ENCODE measurements at places on chromosomes 12 and 14. TPM values are rescaled to one million over a fixed set of nuclear protein-coding genes. Genes with fewer than 3 reads are reported as not detected.
A peak's percentile ranks its signal among the peaks of the same experiment; 100 is the strongest.

DNA sequence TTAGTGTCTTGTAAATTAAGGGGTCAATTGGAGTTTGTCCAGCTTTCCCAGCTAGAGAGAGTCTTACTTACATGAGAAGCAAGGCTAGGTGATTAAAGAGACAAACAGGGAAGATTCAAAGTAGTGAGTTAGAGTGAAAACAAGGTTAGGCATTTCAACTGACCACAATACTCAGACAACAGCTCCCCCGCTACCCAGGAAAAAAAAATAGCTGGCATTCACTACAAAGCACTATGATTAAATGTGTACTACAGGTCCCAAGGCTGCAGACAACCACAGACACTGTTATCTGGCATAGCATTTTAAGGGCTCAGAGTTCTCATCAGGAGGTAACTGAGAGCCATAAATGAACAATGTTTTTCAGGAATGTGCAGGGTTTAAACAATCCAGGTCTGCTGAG is 680.9 kb downstream of the TMEM121 start:
- no peak for DNase-seq

Gene RHOJ
- total RNA-seq = 3.0 TPM

Gene FOXA1
- 0.33 TPM for total RNA-seq

- no peak for DNase-seq
Measured at GRCh38 chr12:82873951-82874350, 187.2 kb downstream of the TMTC2 start.

GRCh38 chr12:112977641-112978040 is 678 bp upstream of the OAS2 start:
- DNase-seq = no peak

DNA sequence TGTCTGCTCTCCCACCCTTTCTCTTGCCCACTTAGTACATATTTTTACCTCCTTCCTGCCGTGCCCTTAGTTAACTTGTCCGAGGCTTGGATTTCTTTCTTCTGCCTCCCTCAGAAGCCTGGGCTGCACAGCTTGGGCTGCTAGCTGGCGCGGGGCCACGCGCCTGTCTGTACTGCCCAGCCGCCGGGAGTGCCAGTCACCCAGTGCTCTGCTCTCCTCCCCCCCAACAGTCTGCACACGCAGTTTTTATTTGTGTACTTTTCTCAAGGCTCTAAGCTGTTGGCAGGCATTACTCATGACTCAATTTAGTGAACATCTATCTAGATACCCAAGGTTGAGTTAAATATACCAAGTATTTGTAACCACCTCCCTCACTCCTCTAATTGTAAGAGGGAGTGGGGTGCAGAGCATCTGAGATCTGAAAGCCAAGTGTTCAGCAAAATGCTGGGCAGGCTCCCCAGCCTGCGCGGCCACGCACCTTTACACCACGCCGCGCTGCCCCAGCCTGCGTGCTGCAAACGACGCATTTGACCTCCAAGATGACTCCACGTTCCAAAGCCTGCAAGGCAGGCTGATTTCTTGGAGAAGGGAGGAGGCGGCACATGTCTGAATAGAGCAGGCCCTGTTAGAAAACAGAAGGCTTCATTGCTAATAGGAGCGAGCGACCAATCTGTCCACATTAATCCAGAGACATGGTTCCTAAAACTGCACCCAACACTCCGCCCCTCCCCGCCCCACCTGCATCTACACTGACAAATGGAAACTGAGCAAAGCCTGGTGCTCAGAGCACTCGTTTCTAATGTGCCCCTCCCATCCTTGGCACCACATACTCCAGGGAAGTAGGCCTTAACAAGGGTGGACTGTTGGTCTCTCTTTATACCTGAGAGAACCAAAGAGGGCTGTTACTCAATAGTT is 18.2 kb upstream of the CACNA2D4 start:
- peak; percentile 19 for DNase-seq

Gene CCDC197
- total RNA-seq = not detected

Gene PRH1
- total RNA-seq = 27.3 TPM

DNA sequence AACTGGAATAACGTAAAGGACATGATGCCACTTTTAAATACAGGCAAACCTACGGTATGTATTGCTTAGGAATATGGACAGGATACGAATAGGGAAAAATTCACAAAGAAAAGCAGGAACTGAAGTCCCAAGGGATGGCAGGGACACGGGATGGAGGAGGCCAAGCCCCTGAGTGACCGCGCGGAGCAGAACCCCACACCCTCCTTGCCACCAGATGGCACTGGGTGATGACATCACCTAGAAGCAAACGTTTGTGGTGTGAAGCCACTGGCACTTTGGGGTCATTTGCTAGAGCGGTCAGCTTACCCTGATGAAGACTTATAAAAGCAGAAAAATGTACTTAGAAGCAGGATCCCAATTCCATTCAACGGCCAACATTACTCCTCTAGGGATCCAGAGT is 9.4 kb downstream of the DHX37 start:
- DNase-seq = no peak

DNA sequence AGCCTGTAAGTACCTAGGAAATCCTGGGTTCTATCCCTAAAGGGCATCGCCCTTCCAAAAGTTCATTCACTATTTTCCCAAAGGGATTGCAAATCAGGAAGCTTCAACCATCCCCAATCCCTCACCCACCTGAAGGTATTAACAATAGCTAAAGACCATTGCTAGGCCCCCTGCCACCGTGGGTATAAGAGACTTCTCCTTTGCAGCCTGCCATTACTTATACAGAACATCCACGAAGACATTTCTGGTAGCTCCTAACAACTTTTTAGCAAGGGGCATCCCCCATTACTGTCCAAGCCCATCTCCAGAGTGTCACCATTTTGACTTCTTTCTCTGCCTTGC is 384 bp upstream of the SMUG1 start:
- no peak for DNase-seq

DNA sequence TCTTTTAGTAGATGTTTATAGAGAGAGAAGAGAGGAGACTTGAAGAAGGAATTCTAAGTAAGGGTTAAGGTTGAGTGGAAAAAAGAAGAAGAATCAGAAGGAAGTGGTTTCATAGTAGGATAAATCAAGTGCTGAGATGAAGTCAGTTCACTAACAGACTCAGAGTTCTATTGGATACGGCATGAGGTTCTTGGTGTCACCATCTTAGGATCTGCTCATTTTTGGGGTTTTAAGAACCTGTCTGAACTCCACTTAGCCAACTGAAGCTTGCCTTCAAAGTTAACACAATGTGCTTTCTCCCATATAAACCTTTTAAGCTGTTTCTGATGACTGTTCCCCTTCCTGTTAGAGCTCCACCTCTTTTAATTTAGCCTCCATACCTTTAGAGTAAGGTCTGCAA is 152.6 kb downstream of the PRKCH start:
- DNase-seq = no peak

- DNase-seq = peak; percentile 77
Measured at GRCh38 chr14:100213956-100214769, 24.8 kb upstream of the YY1 start.

DNA sequence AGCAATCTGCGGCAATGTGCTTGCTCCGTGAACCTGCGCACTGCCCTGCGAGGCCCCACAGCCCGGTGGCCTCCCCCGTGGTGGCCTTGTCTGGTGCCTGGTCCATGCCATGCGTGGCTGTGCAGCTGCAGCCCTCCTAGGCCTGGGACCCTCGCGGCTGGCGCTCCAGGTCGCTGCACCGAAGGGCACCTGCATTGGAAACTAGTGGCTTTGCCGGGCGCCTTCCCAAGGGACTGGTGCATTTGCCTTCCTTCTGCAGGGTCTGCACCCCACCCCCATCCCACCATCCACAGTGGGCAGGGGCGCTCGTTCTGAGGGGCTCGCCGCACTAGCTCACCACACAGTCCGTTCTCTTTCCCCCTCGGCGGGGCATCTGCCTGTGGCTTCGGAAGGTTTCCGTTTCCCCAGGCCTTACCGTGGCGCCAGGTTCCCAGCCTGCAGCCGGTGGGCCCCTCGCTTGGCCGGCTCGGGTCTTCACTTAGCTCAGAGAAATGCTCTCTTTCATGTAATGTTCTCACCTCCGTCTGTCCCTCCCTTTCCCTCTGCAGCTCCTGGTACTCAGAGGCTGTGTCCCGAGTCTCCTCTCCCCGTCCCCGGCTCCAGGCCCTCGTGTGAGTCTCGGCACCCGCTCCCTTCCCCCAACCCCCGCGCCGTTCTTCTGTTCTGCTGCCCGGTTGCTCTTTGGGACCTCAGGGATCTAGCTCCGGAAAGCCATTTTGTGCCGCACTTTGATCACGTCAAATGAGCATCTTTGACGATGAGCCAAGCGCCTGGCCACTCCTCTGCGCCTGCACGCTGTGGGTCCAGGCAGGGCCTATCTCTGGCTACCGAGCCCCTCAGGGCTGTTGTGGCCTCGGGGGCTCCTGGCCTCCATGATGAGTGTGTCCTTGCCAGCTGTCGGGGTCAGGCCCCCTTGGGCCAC is 31.9 kb downstream of the JAG2 start:
- no peak for DNase-seq
